ENCODE measurements at places on chromosomes 7 and 10. TPM values are rescaled to one million over a fixed set of nuclear protein-coding genes. Genes with fewer than 3 reads are reported as not detected.

DNA sequence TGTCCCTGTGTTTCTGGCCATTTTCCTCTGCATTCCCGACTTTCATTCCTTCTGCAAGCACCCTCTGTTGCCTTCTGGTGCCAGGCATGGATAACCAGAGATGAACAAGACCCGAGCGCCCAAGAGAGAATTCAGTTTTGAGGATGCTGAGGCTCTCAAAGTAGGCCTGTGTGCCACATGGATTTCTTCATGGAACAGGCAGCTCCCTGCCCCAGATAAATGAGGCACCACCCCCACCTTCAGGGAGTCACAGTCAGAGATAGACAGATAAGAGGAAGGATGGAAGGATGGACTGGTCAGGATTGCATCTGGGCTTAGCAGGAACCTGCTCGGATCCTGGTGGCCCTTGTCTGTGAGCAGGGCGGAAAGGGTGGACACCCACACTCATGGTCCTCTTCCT lies 49.4 kb downstream of the ADCYAP1R1 start:
- DNase-seq, result no peak

DNA sequence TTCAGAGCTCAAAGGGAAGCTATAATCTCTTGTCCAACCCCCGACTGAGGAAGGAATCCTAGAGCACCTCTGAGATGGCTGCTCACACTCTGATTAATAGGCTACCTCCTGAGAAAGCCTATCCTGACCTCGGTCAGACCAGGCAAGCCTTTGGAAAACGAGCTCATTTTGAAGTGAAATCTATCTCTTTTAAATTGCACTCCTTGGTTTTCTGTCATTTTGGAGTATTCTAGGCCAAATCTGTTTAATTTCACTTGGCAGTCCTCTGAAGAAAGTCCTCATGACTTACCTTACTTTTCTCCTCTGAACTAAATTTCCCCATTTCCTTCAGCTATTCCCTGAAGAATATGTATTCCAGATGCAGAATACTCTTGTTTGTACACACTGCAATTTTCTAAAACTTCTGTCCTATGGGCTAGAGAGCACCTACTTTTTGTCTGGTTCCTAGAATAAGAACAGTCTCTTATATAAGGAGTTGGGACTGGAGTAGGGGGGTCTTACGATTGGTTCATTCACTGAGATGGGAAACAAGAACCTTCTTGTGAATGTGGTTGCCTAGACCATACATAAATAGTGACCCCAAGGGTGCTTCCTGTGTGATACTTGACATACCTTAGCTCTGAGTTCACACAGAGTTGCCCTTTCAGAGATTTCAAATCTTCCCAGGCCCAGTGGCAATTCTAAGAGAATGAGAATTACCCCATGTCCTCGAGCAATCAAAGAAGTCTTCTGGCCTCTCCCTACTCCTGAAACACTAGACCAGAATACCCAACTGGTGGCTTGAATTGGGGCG lies 31.9 kb upstream of the HPS1 start:
- no peak for DNase-seq

The CHST15 gene
- 29.2 TPM for total RNA-seq

The SAMD9 gene
- total RNA-seq, result 6.8 TPM

- DNase-seq, result no peak
These were observed 33.5 kb upstream of the CADPS2 start for GRCh38 chr7:122919643-122920181.

DNA sequence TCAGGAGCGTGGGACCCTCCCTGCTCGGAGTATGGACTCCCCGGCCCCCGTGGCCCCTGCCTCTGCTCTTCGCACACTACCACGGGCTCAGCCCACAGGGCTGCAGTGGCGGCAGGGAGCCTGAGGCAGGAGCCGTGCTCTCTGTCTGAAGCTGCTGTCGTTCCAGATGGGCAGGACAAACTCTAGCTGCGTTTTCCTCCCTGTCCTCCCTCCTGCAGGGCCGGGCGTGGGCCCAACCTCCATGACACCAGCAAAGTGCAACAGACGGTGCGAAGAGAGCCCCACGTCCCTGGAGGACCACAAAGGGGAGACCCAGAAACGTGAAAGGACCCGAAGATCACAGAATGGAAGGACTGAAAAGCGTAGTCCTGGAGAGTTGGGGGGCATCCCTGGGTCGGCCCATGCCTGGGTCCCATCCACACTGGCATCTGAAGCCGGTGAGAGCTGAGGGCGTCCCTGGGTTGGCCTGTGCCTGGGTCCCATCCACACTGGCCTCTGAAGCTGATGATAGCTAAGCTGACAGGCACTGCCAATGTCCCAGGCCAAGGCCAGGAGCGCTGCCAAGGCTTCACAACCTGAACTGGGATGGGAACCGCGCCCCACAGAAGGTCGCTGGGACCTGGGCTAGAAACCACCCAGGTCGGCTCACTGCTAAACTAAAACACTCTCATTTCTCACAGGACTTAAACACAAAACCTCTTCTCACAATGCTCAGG lies 267.0 kb downstream of the MAD1L1 start:
- no peak for DNase-seq

The SHH gene
- not detected for total RNA-seq

GRCh38 chr10:119604468-119604867 lies 7.7 kb upstream of the TIAL1 start:
- no peak for DNase-seq
